Activated CD4-positive, alpha-beta T cell treated with anti-CD3 and anti-CD28 coated beads, Interleukin-2, amount 10 ng/mL, durations not matched to agents 24 days and 14 days (primary cell): ENCODE measurements at places on chromosomes 12 and 14.

- no peak for DNase-seq
- H3K4me3 ChIP-seq: peak overlapping the region; percentile 97
- H3K27ac ChIP-seq: no peak overlapping the region
- peaks cover under 1% of the 10 kb centered on the region for H3K27me3 ChIP-seq
Observed at GRCh38 chr12:76346798-76347420, 1.3 kb downstream of the BBS10 start.

GRCh38 chr14:98808494-98809407 is 463.2 kb downstream of the BCL11B start:
- no peak for DNase-seq
- H3K4me3 ChIP-seq: no peak overlapping the region
- no peaks in the 10 kb centered on the region for H3K4me1 ChIP-seq
- no peak overlapping the region for H3K27ac ChIP-seq

GRCh38 chr12:6779708-6780432 is 7.5 kb downstream of the LAG3 start:
- DNase-seq: peak; percentile 72
- peaks cover 78% of the 10 kb centered on the region for H3K4me1 ChIP-seq
- peak overlapping the region; percentile 35 for H3K4me3 ChIP-seq
- peaks cover 37% of the 10 kb centered on the region for H3K36me3 ChIP-seq
- H3K27me3 ChIP-seq: no peaks in the 10 kb centered on the region
- H3K27ac ChIP-seq: peak overlapping the region; percentile 88

GRCh38 chr12:92898755-92899154 is 30.3 kb downstream of the EEA1 start:
- peaks cover 8% of the 10 kb centered on the region for H3K4me1 ChIP-seq
- no peaks in the 10 kb centered on the region for H3K27me3 ChIP-seq
- H3K4me3 ChIP-seq: no peak overlapping the region
- H3K27ac ChIP-seq: no peak overlapping the region

GRCh38 chr14:99040052-99040451 is 231.9 kb downstream of the BCL11B start:
- no peak overlapping the region for H3K4me3 ChIP-seq
- no peaks in the 10 kb centered on the region for H3K4me1 ChIP-seq
- no peak overlapping the region for H3K27ac ChIP-seq
- peaks cover 5% of the 10 kb centered on the region for H3K27me3 ChIP-seq
- no peaks in the 10 kb centered on the region for H3K36me3 ChIP-seq

- DNase-seq: peak; percentile 96
- peak within 1 kb of the TSS; percentile 91 for H3K27ac ChIP-seq
- peaks cover 28% of the 10 kb centered on the region for H3K36me3 ChIP-seq
- H3K27me3 ChIP-seq: no peaks in the 10 kb centered on the region
Observed at GRCh38 chr14:61321385-61322010, at the start of gene PRKCH. Gene PRKCH, plus strand, starts transcription at chr14:61321579. Its CDS starts 523 bp downstream, at chr14:61322102.

GRCh38 chr12:52559979-52560378 is 7.0 kb upstream of the KRT71 start:
- DNase-seq: no peak
- no peaks in the 10 kb centered on the region for H3K36me3 ChIP-seq
- H3K4me3 ChIP-seq: no peak overlapping the region
- peaks cover 29% of the 10 kb centered on the region for H3K27me3 ChIP-seq
- H3K4me1 ChIP-seq: no peaks in the 10 kb centered on the region
- H3K27ac ChIP-seq: no peak overlapping the region

DNA sequence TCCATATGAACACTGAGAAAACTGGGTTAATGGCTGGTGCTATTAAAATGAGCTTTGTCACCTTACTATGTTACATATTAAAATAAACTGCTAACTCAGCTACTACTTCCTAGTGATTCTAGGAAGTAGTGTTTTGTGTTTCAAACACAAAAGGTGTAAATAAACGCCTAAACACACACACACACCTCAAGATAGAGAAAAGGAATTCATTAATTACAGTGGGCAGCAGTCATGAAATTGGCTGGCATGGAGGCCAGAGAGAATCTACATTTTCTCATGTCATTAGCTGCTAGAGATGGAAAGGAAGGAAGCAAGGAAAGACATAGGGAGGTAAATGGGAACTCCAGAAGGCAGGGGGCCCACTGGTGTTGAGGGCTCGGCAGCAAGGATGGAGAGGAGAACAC is 787 bp upstream of the PRMT5 start:
- H3K36me3 ChIP-seq: peaks cover 24% of the 10 kb centered on the region
- H3K27ac ChIP-seq: no peak overlapping the region
- DNase-seq: no peak

DNA sequence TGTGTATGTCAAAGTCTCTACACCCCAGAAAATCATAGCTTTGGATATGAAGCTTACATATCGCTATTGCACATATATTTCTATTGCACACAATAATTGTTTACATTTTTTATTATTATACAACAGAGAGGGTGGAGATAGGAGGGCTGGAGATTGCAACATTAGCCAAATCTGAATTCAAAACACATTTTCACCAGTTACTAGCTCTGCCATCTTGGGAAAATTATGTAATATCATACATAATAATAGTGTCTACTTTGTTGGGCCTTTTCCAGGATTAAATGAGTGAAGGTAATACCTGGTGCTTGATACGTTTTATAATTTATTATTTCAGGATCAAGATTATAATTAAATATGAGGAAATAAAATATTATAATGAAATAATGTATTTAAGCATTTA is 507.4 kb upstream of the TBX3 start:
- no peaks in the 10 kb centered on the region for H3K36me3 ChIP-seq
- no peaks in the 10 kb centered on the region for H3K4me1 ChIP-seq
- no peaks in the 10 kb centered on the region for H3K27me3 ChIP-seq
- DNase-seq: no peak
- no peak overlapping the region for H3K27ac ChIP-seq

DNA sequence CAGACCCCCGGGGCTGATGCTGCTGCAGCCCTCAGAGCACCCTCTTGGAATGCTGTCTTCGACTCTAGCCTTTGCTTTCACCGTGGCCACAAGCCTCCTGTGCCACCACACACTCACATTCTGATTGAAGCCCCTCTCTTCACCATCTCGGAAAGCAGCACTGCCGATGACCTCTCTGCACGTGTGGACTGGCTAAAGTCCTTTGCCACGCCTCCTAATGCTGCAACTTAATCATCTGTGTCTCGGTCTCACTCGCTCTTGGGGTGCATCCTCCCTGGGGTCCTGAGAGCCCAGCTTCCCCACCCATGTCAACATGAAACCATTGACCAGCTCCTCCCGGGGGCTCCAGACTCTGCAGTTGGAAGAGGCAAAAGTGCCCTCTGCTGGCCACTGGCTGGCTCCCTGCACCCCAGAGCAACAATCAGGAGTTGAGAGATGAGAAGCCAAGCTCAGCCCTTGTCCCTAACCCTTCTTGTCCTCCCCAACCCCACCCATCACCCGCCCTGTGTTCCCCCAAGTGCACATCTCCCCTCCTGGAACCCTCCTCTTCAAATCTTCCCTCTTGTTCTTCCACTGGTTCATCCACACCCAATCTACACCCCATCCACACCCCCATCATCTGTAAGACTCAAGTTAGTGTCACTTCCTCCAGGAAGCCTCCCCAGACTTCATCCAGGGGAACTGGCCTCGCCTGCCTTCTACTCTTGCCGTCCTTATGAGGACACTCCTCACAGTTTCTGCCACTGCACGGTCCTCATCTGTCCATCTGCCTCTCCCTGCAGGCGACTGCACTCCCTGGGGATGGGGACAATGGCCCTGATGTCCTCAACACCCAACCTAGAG is 23.6 kb upstream of the FAM181A start:
- no peaks in the 10 kb centered on the region for H3K4me1 ChIP-seq
- H3K27me3 ChIP-seq: peaks cover 14% of the 10 kb centered on the region

- no peak for DNase-seq
- H3K4me1 ChIP-seq: no peaks in the 10 kb centered on the region
- H3K36me3 ChIP-seq: peaks cover 24% of the 10 kb centered on the region
- H3K4me3 ChIP-seq: no peak overlapping the region
- no peak overlapping the region for H3K27ac ChIP-seq
- H3K27me3 ChIP-seq: no peaks in the 10 kb centered on the region
Observed at GRCh38 chr12:106999446-106999845, 12.5 kb upstream of the MTERF2 start.

- no peaks in the 10 kb centered on the region for H3K27me3 ChIP-seq
- H3K4me1 ChIP-seq: no peaks in the 10 kb centered on the region
- DNase-seq: no peak
- no peak overlapping the region for H3K27ac ChIP-seq
- no peak overlapping the region for H3K4me3 ChIP-seq
- no peaks in the 10 kb centered on the region for H3K36me3 ChIP-seq
Observed at GRCh38 chr14:30443368-30444007, 115.5 kb upstream of the G2E3 start.

DNA sequence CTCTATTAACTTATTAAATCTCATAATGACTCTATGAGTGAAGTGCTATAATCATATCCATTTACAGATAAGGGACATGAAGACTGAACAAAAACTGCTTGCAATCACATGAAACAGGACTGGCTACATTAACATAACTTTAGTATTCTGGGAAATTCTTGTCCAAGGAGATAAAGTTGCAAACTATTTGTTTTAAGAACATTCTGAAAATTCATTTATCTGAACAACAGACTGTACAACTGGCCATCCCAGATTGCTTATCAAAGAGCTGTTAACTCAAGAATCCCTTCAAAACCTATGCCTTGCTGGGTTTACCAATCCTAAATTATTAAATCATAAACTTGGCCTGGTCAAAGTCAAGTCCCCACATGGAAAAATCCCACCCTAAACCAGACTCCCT is 39.2 kb upstream of the POC1B start:
- no peak overlapping the region for H3K27ac ChIP-seq
- H3K27me3 ChIP-seq: no peaks in the 10 kb centered on the region
- no peaks in the 10 kb centered on the region for H3K36me3 ChIP-seq
- DNase-seq: no peak

DNA sequence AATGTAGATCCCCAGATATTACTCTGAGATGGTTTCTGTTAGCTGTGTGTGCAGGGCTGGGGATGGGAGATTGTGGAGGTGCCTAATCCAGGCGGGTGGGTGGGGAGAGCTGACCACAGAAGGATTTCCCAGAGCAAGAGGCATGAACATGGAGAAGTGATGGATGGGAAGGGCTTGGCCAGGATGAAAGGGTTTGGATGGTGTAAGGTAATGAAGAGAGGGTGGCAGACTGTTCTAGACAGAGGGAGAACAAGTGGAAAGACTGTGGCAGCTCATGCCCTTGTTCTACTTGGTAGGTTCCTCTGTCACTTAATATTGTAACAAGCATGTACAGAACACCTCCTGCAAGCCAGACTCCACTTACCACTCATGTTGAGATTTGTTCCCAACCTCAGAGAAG is 187.8 kb downstream of the NPAS3 start:
- H3K27ac ChIP-seq: no peak overlapping the region
- no peak overlapping the region for H3K4me3 ChIP-seq
- H3K4me1 ChIP-seq: no peaks in the 10 kb centered on the region
- no peaks in the 10 kb centered on the region for H3K36me3 ChIP-seq
- no peak for DNase-seq
- H3K27me3 ChIP-seq: no peaks in the 10 kb centered on the region

GRCh38 chr12:104063712-104064030 is 660 bp upstream of the HCFC2 start:
- H3K4me3 ChIP-seq: peak overlapping the region; percentile 98
- no peak overlapping the region for H3K27ac ChIP-seq
- peaks cover 33% of the 10 kb centered on the region for H3K27me3 ChIP-seq
- peaks cover 10% of the 10 kb centered on the region for H3K36me3 ChIP-seq
